ENCODE measurements at places on chromosomes 4 and X. TPM values are rescaled to one million over a fixed set of nuclear protein-coding genes. Genes with fewer than 3 reads are reported as not detected.

GRCh38 chrX:133838761-133839676 is 146.4 kb downstream of the GPC3 start:
- DNase-seq = peak; percentile 17

DNA sequence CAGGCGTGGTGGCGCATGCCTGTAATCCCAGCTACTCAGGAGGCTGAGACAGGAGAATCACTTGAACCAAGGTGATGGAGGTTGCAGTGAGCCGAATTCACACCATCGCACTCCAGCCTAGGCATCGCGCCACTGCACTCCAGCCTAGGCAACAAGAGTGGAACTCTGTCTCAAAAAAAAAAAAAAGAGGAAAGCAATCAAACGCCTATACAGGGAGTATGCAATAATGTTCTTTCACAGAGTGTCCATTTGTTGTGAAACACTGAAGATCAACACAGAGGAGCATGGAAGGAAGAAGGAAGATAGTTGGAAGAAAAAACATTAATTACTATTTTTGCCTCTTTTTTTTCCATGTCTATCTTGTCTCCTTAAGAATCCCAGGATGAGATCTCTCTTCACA is 113.4 kb downstream of the FBXO8 start:
- no peak for DNase-seq

DNA sequence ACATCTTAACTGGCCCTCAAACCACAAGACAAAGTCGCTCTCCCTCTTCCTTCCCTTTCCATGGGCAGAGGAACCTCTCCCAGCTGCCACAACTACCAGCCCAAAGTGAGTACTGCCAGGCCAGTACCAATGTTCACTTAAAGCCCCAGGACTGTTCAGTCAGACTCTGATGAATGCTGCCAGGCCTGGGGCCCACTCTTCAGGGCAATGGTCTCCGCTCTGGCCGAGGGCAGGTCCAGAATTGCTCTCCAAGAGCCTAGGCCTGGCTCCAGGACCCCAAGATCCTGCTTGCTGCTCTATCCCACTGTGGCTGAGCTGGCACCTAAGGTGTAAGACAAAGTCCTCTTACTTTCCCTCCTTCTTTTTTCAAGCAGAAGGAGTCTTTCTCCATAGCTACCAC is 790.9 kb downstream of the KLHL13 start:
- DNase-seq = no peak

GRCh38 chr4:180542445-180543100 is 1700.6 kb upstream of the TENM3 start:
- no peak for DNase-seq

GRCh38 chrX:63922221-63922620 is 137.2 kb upstream of the ARHGEF9 start:
- peak; percentile 26 for DNase-seq

- DNase-seq = peak; percentile 1
Observed at GRCh38 chr4:95599777-95600400, 51.1 kb upstream of the UNC5C start.

DNA sequence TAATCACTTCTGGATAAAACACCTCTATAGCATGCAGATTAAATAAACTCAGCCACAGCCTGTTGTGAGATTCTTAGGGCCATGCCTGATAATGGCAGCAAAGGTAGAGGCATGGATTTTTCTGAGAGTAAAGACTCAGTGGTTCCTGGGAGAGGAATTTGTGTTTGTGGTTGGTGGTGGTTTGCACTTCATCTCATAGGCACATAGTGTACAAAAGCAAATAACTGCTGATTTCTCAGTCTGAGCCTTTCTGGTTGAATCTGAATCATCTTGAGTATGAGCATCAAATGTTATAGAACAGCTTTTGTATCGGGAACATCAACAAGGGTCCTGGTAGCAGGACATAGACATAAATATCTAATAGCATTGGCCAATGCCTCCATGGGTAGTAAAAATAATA is 274.3 kb downstream of the FRMPD4 start:
- DNase-seq = peak; percentile 76

- peak; percentile 49 for DNase-seq
Observed at GRCh38 chr4:40662962-40663604, 33.4 kb upstream of the RBM47 start.

DNA sequence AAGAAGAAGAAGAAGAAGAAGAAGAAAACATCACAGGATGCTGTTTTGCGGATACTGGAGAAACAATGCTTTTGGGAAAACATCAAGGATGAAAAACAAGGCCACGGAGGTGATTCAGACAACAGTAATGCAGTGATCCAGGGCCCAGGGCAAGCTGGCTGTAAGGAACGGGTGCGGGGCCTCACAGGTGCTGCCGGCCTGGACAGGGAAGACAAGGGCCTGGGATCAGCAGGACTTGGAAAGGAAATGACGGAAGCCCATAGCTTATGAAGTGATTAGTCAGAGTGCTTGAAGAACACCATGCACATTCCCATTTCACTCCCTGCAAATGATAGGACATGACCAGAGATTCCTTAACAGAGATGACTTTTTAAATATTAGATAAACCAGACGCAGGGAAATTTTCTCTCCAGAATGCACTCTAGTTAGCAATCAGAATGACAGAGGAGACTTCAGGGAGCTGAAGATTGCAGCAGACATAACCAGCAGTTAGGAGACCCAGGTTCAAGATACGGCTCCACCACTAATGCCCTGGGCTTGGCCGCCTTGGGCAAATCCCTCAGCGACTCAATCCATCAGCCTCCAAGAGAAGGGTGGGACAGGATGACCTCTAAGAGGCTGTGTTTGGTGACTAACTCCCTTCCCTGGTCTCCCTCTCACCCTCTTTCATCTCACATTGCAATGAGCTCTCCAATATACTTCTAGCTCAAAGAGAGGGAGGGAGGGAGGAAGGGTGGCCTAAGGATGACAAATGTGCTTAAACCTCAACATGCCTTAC is 54.1 kb downstream of the APBB2 start:
- DNase-seq = peak; percentile 98

DNA sequence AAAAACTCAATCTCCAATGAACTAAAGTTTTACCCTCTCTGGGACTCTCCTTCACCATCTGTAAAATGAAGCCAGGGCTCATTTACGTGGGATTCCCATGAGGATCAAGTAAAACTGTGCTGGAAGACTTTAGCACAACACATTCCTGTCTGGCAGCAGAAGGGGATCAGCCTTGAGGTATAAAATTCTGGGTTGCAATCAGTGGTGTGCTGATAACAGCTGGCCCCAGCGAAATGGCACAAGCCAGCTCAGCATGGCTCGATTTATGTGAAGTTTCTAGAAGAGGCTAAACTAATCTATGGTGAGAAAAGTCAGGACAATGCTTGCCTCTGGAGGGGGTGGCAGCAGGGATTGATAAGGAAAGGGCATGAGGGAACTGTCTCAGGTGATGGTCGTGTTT is 28.4 kb downstream of the ZNF630 start:
- DNase-seq = no peak

GRCh38 chr4:54662901-54663585 is 5.3 kb downstream of the KIT start:
- no peak for DNase-seq

- DNase-seq = peak; percentile 27
Observed at GRCh38 chrX:51893931-51894696, 691 bp downstream of the MAGED1 start.

- no peak for DNase-seq
Observed at GRCh38 chr4:156969911-156970310, 1.7 kb downstream of the PDGFC start.

GRCh38 chrX:154376774-154377173 is 2.3 kb upstream of the EMD start:
- DNase-seq = no peak

GRCh38 chr4:140092094-140092851 is 61.7 kb downstream of the MAML3 start:
- no peak for DNase-seq

GRCh38 chrX:135639066-135639780 is 74.2 kb upstream of the CT45A1 start:
- no peak for DNase-seq

DNA sequence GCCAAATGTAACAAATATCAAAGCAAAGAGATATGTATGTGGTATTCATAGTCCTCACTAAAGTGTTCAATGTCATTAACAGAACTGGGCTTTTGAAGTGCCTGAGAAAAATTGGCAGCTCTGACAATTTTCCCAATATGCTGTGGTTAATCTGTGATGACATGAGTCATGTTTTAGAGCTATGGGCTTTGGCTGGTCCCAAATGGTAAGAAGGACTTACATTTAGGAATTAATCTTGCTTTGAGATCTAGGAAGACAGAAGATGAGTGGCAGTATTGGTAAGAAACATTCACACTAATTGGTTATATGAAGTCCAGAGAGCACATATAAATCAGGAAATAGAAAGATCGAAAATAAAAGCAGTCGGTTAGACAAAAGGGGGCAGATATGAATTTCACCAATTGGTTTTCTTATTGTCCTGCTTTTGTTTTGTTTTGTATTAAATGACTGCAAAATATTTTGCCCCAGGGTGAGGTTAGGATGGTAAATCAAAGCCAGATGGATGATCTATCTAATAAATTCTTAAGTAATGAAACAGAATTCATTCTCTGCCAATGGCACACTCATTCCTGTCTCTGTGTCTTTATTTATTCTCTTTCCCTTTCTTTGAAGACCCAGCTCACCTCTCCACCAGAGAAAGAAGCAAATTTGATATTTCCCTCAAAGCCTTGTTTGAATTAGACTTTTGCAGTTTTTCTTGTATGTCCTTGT is 993.1 kb downstream of the RPA4 start:
- no peak for DNase-seq

GRCh38 chr4:125772680-125773079 is 457.9 kb downstream of the FAT4 start:
- DNase-seq = no peak

GRCh38 chrX:56798339-56798711 is 69.3 kb downstream of the NBDY start:
- no peak for DNase-seq

DNA sequence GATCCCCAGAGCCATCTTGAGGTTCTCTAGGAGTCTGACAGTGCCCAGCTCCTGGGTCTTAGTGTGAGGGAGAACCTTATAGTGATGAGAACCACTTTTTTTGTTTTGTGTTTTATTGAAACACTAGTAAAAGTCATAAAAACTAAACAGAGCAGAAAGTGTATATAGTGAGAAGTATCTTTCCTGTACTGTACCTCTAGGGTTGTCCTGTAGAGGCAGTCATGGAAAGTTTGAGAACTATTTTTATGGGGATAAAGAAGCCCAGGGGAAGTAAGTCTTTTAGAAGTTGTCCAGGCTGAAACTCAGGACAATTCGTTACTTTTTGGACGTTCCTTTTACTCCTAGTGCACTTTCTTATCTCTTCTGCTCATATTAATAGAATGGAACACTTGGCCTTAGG is 40.9 kb downstream of the ADH5 start:
- no peak for DNase-seq

DNA sequence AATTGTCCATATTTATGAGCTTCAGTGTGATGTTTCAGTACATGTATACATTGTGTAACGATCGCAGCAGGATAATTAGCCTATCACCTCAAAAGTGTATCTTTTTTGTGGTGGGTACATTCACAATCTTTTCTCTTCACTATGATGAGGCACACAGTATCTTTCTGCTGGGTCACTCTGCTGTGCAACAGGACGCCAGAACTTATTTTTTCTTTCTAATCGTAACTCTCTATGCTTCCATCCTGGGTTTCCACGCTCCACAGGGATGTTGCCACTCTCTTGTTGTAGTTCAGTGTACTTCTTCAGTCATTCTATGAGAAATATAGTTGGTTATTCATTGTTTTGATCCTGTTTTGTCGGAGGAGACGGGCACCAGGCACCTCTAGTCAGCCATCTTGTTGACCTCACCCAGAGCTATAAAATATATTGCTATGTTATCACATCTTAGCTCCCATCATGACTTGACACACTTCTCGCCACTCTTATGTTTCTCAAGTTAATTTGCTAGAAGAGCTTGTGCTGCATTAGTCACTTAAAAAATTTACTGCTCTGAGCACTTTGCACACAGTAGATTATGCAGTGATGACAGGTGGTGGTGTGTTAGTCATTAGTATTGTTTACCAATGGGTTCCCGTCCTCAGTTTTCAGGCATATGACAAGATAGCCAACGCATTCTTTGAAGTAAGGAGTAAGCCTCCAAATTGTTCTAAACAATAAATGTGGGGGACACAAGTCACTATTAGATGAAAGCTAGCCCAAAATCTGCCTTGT is 1002.7 kb upstream of the PCDH7 start:
- DNase-seq = peak; percentile 83

GRCh38 chr4:2248044-2248780 is 6.3 kb upstream of the HAUS3 start:
- DNase-seq = no peak

GRCh38 chrX:10571260-10571659 is 49.1 kb downstream of the MID1 start:
- peak; percentile 37 for DNase-seq

GRCh38 chr4:139844459-139845036 is 178.9 kb downstream of the MGST2 start:
- DNase-seq = no peak

- DNase-seq = peak; percentile 24
Observed at GRCh38 chr4:140222171-140222570, 68.2 kb upstream of the MAML3 start.

DNA sequence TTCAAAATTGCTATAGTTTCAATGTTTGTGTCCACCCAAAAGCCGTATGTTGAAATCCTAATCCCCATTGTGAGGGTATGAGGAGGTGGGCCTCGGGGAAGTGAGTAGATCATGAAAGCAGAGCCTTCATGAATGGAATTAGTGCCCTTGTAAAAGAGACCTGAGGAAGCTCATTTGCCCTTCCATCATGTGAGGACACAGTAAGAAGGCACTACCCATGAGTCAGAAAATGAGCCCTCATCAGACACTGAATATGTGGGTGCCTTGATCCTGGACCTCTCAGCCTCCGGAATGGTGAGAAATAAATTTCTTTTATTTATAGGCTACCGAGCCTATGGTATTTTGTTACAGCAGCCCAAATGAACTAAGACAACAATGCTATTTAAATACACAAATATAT is 57.7 kb upstream of the EFHC2 start:
- DNase-seq = peak; percentile 19

DNA sequence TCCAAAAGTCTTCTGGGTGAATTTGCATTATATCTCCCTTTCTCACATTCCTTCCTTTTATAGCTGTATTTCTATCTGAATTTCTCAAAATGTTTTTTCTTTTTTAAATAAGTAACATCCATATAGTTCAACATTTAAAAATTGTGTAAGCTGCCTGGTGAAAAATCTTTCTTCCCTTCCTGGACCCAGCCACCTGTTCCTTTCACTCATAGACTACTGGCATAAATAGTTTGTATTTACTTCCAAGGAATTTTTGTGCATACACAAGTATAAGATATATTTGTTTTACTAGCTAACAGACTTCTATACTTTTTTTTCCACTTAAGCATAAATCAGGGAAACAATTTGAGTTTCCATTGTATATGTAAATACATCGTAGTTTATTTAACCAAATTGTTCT is 35.7 kb downstream of the PACRGL start:
- DNase-seq = peak; percentile 52

- DNase-seq = no peak
Observed at GRCh38 chrX:19747652-19748610, 139.5 kb downstream of the SH3KBP1 start.

GRCh38 chrX:68254738-68255645 is 178.3 kb downstream of the OPHN1 start:
- no peak for DNase-seq

GRCh38 chrX:3788494-3789233 is 75.2 kb upstream of the PRKX start:
- DNase-seq = no peak

The PDGFRA gene
- 0.98 TPM for total RNA-seq

The ZNF711 gene
- 3.7 TPM for total RNA-seq

The F8 gene
- 7.8 TPM for total RNA-seq

The FGF2 gene
- 14.6 TPM for total RNA-seq

The GAGE12F gene
- total RNA-seq = not detected

The IL13RA2 gene
- not detected for total RNA-seq
